ENCODE measurements at places on chromosomes 4 and X.

DNA sequence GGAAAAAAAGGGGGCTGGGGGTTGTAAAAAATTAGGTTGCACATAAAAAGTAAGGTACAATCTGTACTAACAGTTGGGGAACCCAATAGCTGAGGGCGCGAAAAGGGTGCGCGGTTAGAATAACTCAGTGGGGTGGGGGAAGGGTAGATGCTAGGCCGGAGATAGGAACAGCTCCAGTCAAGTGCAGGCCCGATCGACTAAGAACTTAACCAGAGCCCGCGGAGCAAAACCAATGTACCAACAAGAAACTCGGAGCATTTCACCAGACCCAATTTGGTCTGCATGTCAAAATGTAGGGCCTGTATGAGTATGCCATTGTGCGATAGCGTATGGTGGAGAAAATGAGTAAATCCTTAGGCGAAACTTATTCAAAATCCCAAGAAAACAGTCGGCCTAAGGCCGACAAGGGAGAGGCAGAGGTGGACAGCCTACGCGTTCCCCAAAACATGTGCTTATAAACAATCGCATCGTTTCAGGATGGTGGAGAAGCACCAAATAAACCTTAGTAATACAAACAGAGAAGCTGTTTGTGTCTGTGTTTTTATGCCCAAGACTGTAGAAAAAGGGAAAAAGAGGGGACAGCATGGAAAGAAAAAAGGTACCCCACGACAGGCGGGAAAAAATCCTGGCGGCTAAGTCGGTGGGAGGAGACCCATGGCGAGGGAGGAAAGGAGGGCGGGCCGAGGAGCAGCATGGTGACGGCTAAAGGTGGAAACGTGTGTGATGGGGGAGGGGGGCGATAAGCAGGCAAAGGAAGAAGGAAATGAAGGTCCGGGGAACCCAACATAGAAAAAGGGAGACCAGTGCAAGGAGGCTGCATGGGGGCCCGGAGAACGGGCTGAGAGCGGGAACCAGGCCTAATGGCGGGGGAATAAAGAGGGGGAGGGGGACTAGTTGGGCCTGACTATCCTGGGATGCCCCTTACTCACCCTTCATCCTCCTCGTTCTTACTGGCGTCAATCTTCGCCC lies 990 bp downstream of the HNRNPD start:
- DNase-seq = peak; percentile 43
- no peaks in the 10 kb centered on the region for H3K27me3 ChIP-seq
- peaks cover 3% of the 10 kb centered on the region for H3K4me1 ChIP-seq
- peak overlapping the region; percentile 100 for H3K27ac ChIP-seq

GRCh38 chrX:145881175-145881995 lies 63.8 kb downstream of the SLITRK2 start:
- H3K4me3 ChIP-seq = no peak overlapping the region
- H3K27me3 ChIP-seq = no peaks in the 10 kb centered on the region
- no peaks in the 10 kb centered on the region for H3K36me3 ChIP-seq

GRCh38 chrX:135015523-135016245 lies 6.7 kb downstream of the RTL8B start:
- peaks cover 22% of the 10 kb centered on the region for H3K27me3 ChIP-seq
- no peak overlapping the region for H3K4me3 ChIP-seq
- no peak overlapping the region for H3K27ac ChIP-seq
- H3K4me1 ChIP-seq = peaks cover 4% of the 10 kb centered on the region
- no peaks in the 10 kb centered on the region for H3K36me3 ChIP-seq

GRCh38 chr4:85790582-85790981 lies 315.6 kb downstream of the ARHGAP24 start:
- DNase-seq = no peak
- no peaks in the 10 kb centered on the region for H3K27me3 ChIP-seq
- no peak overlapping the region for H3K27ac ChIP-seq
- H3K4me3 ChIP-seq = no peak overlapping the region
- no peaks in the 10 kb centered on the region for H3K36me3 ChIP-seq
